ENCODE measurements at places on chromosomes 11 and 22.

DNA sequence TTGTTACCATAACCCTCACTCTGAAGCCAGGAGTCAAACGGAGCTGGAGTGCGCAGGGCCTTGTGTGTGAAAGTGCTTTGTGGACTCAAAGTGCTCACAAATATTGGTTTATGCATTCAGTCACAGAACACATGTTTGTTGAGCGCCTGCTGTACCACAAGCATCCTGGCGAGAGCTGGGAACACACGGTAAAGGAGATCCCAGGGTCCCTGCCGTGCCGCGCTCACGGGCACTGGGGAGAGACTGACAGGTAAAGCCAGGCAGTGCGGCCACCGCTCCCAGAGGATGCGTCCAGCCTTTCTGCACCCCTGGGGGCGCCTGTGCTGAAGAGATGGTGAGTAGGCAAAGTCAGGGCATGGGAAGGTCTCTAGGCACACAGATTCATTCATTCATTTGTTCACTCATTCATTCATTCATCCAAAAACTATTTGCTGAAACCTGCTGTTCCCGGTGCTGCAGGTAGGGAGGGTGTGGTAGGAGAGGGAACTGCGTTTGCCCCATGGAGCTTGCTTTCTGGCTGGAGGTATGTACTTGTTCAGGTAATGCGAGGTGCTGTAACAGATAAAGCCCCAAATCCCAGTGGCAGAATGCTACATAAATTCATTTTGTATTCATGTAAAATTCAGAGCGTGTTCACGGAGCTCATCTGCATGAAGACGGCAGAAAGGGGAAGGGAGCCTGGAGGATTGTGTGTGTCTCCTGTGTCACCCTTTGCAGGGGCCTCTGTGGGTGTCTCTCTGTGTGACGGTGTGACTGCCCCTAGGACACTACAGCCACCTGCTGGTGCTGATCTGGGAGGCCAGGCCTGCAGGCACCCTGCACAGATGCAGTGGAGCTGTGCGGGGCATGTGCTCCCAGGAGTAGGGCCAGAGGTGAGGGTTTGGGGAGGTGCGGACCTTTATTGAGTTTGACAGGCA is 167.0 kb upstream of the B3GAT1 start:
- DNase-seq: no peak

DNA sequence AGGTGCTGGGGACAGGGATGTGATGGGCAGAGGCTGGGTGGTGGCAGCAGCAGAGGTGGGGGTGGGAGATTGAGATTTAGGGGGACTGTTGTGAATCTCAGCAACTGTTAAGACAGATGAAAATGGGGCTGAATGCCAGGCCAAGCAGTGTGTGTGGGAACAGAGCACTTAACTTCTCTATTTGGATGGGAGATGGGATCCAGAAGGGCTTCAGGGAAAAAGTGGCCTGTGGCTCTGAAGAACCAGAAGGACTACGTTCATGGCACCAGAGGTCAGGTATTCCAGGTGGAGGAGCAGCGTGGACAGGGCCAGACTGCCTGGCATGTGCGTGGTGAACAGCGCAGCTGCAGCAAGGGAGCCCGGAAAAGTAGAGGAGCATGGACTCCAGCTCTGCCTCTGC is 82.6 kb upstream of the SYT13 start:
- no peak for DNase-seq

GRCh38 chr11:71115770-71116692 is 136.3 kb downstream of the SHANK2 start:
- no peak for DNase-seq

- no peak for DNase-seq
These were observed 227.4 kb downstream of the CSNK2A3 start for GRCh38 chr11:11125618-11126017.

DNA sequence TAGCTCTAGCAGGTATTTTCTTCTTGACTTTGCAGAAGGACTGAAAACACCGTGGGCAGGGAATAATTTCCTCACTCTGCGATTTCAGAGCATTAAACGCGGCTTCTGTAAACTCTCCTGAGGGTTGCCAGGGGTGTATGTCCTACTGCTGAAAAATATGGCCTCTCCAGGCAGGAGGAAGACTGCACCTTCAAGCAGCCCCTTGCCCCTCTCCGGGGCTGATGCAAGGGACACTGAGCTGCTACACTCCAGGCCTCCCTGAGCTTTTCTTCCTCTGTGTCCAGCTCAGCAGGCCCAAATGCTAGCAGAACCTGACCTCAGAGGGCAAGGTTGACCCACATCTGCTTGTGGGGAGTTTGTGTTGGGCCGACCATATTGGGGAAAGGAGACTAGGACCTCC is 2.2 kb downstream of the CD6 start:
- no peak for DNase-seq

GRCh38 chr11:134322553-134322952 is 9.2 kb upstream of the GLB1L2 start:
- DNase-seq: no peak

DNA sequence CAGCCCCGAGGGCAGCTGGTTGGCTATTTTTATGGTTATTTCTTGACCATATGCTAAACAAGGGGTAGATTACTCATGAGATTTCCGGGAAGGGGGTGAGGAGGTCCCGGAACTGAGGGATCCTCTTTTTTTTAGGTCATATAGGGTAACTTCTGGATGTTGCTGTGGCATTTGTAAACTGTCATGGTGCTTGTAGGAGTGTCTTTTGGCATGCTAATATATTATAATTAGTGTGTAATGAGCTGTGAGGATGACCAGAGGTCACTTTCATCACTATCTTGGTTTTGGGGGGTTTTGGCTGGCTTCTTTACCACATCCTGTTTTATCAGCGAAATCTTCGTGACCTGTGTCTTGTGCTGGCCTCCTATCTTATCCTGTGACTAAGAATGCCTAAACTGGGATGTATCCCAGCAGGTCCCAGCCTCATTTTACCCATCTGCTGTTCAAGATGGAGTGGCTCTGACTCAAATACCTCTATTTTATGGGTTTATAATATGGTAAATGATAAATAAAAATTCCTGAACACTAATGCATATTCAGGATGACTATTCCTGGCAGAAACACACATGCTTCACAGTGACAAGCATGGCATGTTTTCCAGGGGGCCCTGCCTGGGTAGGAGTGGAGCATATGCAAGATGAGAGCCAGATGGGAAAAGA is 11.2 kb downstream of the KREMEN1 start:
- DNase-seq: no peak

DNA sequence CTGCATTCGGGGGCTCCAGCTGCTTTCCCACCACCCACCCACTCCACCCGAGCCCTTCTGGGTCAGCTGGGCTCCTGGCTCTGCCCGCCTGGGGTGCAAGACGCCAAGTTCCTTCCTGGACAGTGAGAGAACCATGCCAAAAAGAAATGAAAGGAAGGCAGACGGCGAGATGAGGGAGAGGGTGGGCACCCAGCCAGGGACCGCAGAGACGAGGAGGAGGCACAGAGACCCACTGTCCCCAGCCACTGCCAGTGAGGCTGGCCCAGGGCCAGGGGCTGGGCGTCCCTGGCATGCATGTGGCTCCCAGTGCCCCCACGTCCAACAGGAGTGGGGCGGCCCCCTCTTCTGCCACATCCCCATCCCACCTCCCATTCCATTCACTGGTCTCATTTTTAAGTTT is 10.8 kb upstream of the CD81 start:
- DNase-seq: no peak

DNA sequence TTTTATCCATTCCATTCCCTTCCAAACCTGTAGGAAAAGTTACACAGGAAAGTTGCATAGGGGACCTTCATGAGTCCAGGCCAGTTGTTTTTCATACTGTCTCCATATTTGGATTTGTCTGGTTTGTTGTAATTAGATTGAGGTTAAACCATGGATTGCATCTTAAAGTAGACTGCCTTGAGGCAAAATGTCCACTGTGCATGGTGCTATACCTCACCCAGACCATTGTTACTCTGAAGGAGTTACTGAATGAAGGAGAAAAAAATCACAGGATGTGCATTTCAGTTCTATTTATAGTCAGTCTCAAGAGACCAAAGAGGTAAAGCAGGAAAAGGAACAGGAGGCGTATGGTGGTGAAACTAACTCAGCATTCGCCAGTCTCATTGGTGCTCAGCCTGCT is 29.6 kb upstream of the L3MBTL2 start:
- no peak for DNase-seq

- DNase-seq: no peak
These were observed 16.0 kb upstream of the SMIM35 start for GRCh38 chr11:118102721-118103261.

GRCh38 chr22:17269607-17270261 is 50.5 kb upstream of the ADA2 start:
- no peak for DNase-seq

- no peak for DNase-seq
These were observed 283.5 kb downstream of the SWAP70 start for GRCh38 chr11:9947231-9947864.

GRCh38 chr11:27418356-27418755 is 54.2 kb downstream of the LGR4 start:
- no peak for DNase-seq

- peak; percentile 84 for DNase-seq
These were observed 26.9 kb downstream of the PICALM start for GRCh38 chr11:86041975-86042378.

DNA sequence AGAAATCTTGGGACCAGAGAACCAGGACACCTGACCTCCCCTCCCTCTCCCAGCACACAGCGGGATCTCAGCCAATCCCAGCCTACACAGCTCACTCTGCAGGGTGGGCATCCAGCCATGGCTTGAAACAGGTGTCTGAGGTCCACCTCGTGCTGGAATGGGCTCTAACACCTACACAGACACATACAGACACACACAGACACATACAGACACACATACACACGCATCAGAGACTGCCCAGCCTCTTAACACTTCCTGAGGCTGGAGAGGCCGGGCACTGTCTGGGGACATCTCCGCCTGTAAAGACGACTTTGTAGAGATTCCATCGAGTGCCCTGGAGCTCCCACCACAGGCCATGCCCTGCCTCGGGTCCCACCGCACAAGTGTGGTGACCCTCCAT is 36.7 kb downstream of the CAPN1 start:
- DNase-seq: no peak

- DNase-seq: no peak
These were observed 19.4 kb downstream of the TMPRSS13 start for GRCh38 chr11:117909611-117910382.

GRCh38 chr11:36750349-36750748 is 152.3 kb upstream of the RAG2 start:
- no peak for DNase-seq

DNA sequence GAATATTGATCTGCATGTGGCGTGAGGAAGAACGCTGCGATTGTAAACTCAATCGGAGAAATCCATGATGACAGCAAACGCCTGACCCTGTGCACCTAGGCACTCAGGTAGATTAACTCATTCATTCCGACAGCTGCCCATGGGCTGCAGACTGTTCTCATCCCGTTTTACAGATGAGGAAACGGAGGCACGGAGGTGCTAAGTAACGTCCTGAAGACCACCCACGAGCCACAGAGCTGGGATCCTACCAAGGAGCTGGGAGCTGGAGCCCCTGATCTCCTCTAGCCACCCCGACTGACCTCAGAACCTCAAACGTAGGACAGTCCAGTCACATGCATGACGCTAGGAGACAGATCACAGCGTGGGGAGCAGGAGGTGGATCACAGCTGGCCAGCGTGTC is 1092.7 kb downstream of the BRD1 start:
- no peak for DNase-seq

DNA sequence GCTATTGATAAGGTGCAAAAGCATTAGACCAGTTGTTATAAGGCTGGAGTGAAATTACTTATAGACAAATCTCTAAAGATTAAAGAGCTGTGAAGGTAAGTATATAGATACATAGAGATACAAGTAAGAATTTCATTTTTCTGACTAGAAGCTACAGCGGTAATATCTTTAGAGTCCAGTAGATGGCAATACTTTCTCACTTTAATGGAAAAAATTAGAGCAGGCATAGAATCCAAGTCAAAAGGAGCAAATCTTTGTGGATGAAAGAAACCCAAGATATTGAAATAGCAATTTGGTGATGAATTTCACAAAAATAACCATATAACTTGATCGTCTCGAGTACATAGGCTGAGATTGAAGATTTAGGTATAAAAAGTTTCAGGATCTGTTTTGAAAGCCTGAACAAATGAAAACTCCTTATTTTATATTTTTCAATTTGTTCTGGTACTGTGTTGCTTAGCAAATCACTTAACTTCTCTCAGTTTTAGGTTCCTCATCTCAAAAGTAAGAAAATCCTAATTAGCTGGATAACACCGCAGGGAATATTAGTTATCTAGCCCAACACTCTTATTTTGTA is 81.9 kb downstream of the UVRAG start:
- DNase-seq: peak; percentile 25

- no peak for DNase-seq
These were observed 61.4 kb downstream of the PPFIA1 start for GRCh38 chr11:70331901-70332300.

DNA sequence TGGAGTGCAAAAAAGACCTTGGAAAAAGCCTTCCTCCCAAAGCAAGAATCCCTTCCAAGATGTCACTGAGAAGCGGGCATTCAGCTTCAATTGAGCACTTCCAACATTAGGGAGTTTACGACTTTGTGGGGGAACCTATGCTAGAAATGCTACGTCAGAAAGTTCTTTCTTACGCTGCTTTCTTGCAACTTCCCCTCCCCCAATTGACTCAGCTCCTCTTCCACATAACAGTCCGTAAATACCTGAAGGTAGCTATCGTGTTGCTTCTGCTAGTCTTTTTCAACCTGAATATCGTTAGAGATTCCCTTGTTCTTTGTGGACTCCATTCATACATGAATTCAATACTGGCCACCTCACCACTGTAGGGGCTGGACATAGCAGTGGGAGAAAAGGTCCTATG is 47.0 kb downstream of the VSIG10L2 start:
- no peak for DNase-seq

- no peak for DNase-seq
These were observed 860.1 kb downstream of the TBC1D22A start for GRCh38 chr22:47622541-47622940.

DNA sequence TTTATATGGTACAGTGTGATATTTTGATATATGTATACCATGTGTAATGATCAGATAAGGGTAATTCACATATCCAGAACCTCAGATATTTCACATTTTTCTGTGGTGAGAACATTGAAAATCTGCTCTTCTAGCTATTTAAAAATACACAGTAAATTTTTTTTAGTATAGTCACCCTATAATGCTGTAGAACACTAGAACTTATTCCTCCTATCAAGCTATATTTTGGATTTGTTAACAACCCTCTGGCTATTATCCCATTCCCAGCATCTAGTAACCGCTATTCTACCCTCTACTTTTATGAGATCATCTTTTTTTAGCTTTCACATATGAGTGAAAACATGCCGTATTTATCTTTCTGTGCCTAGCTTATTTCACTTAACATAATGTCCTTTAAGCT is 65.5 kb upstream of the SYT9 start:
- no peak for DNase-seq

GRCh38 chr11:57213342-57214097 is 23.5 kb downstream of the APLNR start:
- DNase-seq: no peak

GRCh38 chr11:125504580-125504979 is 8.5 kb upstream of the FEZ1 start:
- no peak for DNase-seq

DNA sequence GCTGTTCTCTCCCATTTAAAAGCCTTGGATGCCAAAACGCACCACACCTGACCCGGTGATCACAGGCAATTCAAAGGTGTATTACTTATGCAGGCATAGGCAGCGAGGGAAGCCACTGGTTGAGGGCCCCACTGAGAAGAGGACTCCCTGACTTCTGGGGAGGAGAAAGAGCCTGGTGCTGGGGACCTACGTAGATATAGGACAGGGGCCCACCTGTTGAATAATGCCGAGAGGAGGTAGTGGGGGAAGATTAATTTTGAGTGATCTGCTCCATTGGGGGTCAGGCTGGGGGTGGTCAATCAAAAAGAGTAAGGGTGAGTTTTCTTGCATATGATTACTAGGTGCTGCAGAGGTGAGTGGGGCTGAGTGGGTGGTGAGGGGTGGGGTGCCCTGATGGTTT is 7.8 kb downstream of the LMO2 start:
- DNase-seq: no peak
